Endothelial cell of umbilical vein (primary cell): ENCODE measurements at places on chromosomes 5 and 9. TPM values are rescaled to one million over a fixed set of nuclear protein-coding genes. Genes with fewer than 3 reads are reported as not detected.

DNA sequence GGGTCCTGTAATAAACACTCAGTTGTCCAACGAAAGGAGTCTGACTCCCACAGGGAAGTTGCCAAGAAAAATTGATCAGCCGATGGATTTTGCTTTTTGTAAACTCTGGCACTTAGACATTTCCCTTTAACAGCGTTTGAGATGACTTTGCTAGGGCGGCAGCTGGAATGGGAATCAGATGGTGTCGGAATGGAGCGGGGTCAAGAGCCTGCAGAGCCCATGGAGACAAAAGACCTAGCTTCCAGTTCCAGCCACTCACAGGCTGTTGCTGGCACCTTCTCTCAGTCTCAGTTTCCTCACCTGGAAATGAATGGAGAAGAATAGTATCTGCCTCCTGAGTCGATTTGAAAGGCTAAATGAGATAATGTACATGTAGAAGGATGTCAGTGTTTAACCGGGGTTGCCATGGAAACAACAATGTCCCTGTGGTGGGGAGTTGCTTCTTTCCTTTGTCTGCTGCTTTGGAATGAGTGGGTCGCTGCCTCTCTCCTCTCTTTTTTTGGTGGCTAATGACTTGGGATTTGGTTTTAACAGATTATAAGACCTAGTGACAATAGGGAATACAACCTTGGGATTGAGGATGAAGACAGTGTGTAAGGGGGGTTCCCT, 137.4 kb downstream of the GAS1 start:
- no peak for DNase-seq
- no peaks in the 10 kb centered on the region for H3K27me3 ChIP-seq
- no peaks in the 10 kb centered on the region for H3K36me3 ChIP-seq

DNA sequence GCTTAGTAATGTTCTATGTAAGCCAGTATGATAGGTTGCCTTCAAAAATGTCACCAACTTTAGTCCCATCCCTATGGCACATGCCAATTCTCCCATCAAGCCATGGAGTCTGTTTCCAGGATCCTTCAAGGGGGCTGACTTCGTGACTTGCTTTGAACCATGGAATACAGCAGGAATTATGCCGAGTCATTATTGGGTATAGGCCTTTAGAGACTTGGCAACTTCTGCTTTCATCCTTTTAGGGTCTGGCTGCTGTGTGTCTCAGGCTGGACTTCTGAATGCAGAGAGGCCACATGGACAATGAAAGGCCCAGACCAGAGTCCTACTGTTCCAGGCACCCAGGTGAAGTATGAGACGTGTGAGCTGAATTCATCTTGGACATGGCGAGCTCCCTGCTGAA, 109.8 kb downstream of the DENND1A start:
- H3K27ac ChIP-seq, result no peak overlapping the region
- H3K36me3 ChIP-seq, result no peaks in the 10 kb centered on the region
- no peak for DNase-seq
- peaks cover 22% of the 10 kb centered on the region for H3K4me1 ChIP-seq

GRCh38 chr5:172175263-172175719, 12.7 kb downstream of the STK10 start:
- DNase-seq, result no peak
- no peaks in the 10 kb centered on the region for H3K27me3 ChIP-seq
- H3K27ac ChIP-seq, result no peak overlapping the region
- peaks cover 24% of the 10 kb centered on the region for H3K4me1 ChIP-seq

DNA sequence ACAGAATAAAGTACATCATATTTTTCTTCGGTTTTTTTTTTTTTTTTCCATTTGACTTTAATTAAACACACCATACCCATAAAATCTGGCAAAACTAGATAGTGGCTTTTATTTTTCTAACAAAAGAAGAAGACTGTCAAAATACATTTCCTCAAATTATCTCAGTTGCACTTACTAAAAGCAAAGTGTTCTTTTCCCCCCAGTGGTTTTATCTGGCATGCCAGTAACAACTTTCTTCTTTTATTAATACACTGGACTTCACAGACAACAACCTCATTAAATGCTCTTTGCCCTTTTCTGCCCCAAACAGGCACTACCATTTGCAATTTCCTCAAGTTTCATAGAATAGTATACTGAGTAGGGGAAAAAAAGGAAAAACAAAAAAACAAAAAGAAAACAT, 1792.3 kb downstream of the EFNA5 start:
- H3K36me3 ChIP-seq, result no peaks in the 10 kb centered on the region
- DNase-seq, result no peak
- no peaks in the 10 kb centered on the region for H3K4me1 ChIP-seq
- H3K27me3 ChIP-seq, result no peaks in the 10 kb centered on the region
- H3K4me3 ChIP-seq, result no peak overlapping the region

DNA sequence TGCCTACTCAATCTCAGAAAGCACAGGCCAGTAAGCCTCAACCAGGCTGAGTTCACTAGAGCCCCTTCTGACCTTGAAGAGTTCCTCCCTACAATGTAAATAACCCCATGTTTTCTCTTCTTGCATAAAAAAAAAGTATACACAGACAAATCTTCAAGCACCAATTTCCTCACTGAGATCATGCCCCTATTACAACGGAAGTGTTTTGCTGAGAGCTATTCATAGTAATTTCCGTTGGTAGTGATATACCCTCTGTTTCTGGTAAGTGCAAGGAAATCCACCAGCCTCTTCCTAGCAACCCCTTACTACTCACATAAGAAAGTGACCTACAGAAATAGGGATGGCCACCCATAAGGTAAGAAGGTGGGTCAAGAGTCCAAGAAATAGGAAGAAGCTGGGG, 76.4 kb upstream of the TARS1 start:
- peak overlapping the region; percentile 42 for H3K27ac ChIP-seq
- H3K4me3 ChIP-seq, result no peak overlapping the region
- H3K27me3 ChIP-seq, result no peaks in the 10 kb centered on the region
- peak; percentile 88 for DNase-seq
- no peaks in the 10 kb centered on the region for H3K36me3 ChIP-seq
- H3K4me1 ChIP-seq, result peaks cover 36% of the 10 kb centered on the region

DNA sequence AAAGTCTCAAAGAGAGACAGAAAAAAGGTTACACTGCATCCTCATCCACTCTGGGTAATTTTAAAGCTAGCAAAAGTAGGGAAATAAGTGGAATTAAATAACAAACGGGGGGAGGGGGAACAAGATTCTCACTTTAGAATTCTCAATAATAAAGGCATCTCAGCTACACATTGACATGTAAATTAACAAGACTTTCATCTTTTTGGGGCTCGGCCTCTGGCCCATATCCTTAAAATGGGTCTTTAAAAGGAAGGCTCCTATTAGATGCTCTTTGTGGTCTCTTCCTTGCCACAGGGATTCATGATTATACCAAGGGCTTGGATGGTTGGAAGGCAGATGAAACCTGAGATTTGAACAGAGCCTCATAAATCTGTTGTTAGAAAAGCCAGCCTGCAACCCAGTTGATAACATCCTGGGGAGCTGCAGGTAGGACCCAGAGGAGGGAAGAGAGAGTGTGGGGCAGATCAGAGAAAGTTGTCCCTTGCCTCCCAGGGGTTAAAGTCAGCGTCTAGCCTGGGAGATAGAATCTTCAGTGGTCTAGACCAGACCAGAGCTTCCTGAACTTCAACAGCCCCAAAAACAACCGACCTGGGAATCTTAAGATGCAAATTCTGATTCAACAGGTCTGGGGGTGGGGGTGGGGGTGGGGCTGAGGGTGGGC, 135.9 kb downstream of the GCNT1 start:
- no peaks in the 10 kb centered on the region for H3K27me3 ChIP-seq
- no peak overlapping the region for H3K27ac ChIP-seq
- H3K4me1 ChIP-seq, result no peaks in the 10 kb centered on the region

- H3K27ac ChIP-seq, result no peak overlapping the region
- no peak for DNase-seq
- H3K36me3 ChIP-seq, result no peaks in the 10 kb centered on the region
- H3K27me3 ChIP-seq, result no peaks in the 10 kb centered on the region
These were observed 39.8 kb downstream of the FOXI1 start for GRCh38 chr5:170145462-170145861.

- H3K27ac ChIP-seq, result no peak overlapping the region
- no peaks in the 10 kb centered on the region for H3K27me3 ChIP-seq
- no peak for DNase-seq
- no peaks in the 10 kb centered on the region for H3K4me1 ChIP-seq
- no peak overlapping the region for H3K4me3 ChIP-seq
These were observed 238.0 kb upstream of the ACTBL2 start for GRCh38 chr5:57720656-57721055.

- H3K27ac ChIP-seq, result no peak overlapping the region
- H3K4me1 ChIP-seq, result no peaks in the 10 kb centered on the region
- H3K36me3 ChIP-seq, result no peaks in the 10 kb centered on the region
- DNase-seq, result peak; percentile 30
These were observed 448.0 kb downstream of the SPOCK1 start for GRCh38 chr5:137051161-137051560.

- H3K4me1 ChIP-seq, result no peaks in the 10 kb centered on the region
- H3K27me3 ChIP-seq, result no peaks in the 10 kb centered on the region
- no peak overlapping the region for H3K4me3 ChIP-seq
- DNase-seq, result no peak
These were observed 317.5 kb downstream of the SPOCK1 start for GRCh38 chr5:137181667-137182066.

DNA sequence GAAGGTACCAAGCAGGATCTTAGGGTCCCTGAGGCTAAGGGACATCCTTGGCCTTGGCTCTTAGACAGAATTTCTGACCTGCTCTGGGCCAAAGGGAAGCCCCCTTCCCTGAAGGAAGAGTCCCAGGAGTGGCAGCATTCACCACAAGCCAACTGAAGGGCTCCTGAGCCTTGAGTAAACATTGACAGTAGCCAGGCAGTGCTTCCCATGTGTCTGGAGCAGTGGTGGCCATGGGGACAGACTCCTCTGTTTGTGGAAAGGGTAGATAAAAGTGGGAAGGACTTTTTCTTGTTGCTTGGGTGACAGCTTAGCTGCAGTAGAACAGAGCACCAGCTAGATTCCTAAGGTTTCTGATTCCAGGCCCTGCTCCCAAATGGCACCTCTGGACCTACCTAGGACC, 61.4 kb upstream of the VLDLR start:
- DNase-seq, result no peak
- H3K4me1 ChIP-seq, result no peaks in the 10 kb centered on the region
- H3K27ac ChIP-seq, result no peak overlapping the region

SLC46A2 gene
- total RNA-seq, result not detected in 2 replicates

LCN15 gene
- total RNA-seq, result not detected in 2 replicates

GRCh38 chr5:35963381-35963843, 25.0 kb upstream of the CAPSL start:
- H3K4me1 ChIP-seq, result no peaks in the 10 kb centered on the region
- no peak overlapping the region for H3K4me3 ChIP-seq
- H3K27ac ChIP-seq, result no peak overlapping the region
- DNase-seq, result no peak
- no peaks in the 10 kb centered on the region for H3K36me3 ChIP-seq
- no peaks in the 10 kb centered on the region for H3K27me3 ChIP-seq

SPINK1 gene
- not detected in 2 replicates for total RNA-seq

DNA sequence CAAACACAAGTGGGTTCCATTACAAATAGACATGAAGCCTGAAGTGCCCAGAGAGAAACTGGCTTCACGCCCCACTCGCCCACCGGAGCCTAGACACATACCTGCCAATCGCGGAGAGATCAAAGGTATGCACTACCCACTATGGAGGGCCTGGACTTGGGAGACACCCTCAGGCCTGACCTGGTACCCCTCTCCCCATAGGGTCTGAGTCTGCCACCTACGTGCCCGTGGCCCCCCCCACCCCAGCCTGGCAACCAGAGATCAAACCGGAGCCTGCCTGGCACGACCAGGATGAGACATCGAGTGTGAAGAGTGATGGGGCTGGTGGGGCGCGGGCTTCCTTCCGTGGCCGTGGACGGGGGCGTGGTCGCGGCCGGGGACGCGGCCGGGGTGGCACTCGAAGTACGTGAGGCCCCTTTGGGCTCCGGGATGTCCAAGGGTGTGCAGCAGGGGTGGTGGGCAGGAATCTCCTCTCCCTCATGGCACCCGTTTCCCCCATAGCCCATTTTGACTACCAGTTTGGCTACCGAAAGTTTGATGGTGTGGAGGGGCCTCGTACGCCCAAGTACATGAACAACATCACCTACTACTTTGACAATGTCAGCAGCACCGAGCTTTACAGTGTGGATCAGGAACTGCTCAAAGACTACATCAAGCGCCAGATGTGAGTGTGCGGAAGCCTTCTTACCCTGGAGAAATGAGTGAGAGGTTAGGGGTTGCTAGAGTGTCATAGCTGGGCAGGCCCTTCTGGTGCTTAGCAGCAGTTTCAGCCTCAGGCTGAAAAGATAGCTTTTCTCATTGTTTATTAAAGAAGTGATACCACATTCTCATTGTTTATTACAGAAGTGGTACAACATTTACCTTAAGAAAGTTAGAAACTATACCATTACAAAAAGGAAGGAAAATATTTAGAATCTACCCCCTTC, 38.7 kb downstream of the LARP1 start:
- no peak overlapping the region for H3K4me3 ChIP-seq
- H3K27me3 ChIP-seq, result no peaks in the 10 kb centered on the region
- DNase-seq, result peak; percentile 45
- H3K36me3 ChIP-seq, result peaks cover 32% of the 10 kb centered on the region
- H3K4me1 ChIP-seq, result peaks cover 13% of the 10 kb centered on the region
- no peak overlapping the region for H3K27ac ChIP-seq

BHMT2 gene
- 0.71 and 0.76 TPM in 2 replicates for total RNA-seq

DNA sequence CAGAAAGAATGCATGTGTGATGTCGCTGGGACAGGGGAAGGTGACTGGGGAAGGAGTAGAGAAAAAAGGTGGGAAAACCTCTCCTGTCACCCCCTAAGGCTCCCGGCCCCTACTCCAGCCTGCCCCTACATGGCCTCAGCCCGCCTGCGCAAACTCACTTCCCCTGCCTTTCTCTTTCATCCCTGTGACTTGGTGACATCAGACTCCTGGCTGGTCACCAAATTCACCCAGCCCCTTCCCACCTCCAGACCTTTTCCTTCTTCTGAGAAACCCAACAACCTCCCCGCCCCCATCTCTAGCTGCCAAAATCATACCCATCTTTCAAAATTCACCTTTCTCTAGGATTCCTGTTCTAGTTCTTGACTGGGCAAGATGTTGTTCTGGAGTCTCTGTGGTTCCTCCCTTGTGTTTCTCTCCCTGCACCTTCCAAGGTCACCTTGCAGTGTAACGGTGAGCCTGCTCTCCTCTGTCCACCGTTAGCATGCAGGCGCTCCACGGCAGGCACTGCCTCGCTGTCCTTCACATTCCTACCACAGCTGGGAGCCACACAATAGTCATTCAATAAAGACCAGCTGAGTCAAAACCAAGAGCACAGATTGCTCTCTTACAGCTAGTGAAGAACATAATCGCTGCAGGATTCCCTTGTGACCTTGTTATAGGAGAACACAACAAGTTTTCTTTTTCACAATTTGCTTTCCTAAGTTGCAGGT, 134.5 kb downstream of the FANCC start:
- H3K27me3 ChIP-seq, result no peaks in the 10 kb centered on the region
- no peak overlapping the region for H3K27ac ChIP-seq
- H3K36me3 ChIP-seq, result no peaks in the 10 kb centered on the region
- peaks cover 3% of the 10 kb centered on the region for H3K4me1 ChIP-seq

- no peaks in the 10 kb centered on the region for H3K27me3 ChIP-seq
- H3K4me1 ChIP-seq, result no peaks in the 10 kb centered on the region
- no peak overlapping the region for H3K27ac ChIP-seq
- no peaks in the 10 kb centered on the region for H3K36me3 ChIP-seq
- DNase-seq, result no peak
These were observed 116.7 kb downstream of the DOCK2 start for GRCh38 chr5:169753795-169754194.

GRCh38 chr9:108235609-108236008, 620.2 kb downstream of the ACTL7B start:
- H3K27me3 ChIP-seq, result no peaks in the 10 kb centered on the region
- H3K4me3 ChIP-seq, result no peak overlapping the region
- H3K4me1 ChIP-seq, result no peaks in the 10 kb centered on the region

- no peak for DNase-seq
- H3K36me3 ChIP-seq, result peaks cover 4% of the 10 kb centered on the region
- H3K4me3 ChIP-seq, result no peak overlapping the region
- H3K4me1 ChIP-seq, result no peaks in the 10 kb centered on the region
- no peak overlapping the region for H3K27ac ChIP-seq
- no peaks in the 10 kb centered on the region for H3K27me3 ChIP-seq
These were observed 4.6 kb upstream of the CATSPER3 start for GRCh38 chr5:134963098-134963497.
